H9 (cell line): ENCODE measurements at places on chromosomes 2 and 18.

GRCh38 chr2:180124273-180125139 is 117.4 kb upstream of the CWC22 start:
- peak; percentile 28 for DNase-seq

DNA sequence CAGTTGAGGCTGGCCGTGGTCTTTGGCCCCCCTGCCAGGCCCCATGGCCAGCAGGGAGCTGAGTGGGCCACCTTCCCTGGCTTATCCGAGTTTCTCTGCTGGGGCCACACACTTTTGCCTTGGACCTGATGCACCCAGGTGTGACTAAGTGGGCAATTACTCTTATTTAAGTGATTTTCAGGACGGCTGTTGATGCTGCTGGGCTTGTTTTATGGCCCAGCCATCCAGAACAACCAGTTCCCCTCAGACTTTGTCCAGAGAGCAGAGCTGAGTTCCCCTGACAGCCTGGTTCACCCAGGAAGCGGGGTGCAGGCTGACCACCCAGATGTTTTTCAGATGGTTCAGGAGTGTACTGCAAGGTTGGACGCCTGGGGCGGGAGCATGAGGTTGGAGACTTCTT is 68.8 kb downstream of the GLI2 start:
- no peak for DNase-seq

- peak; percentile 31 for DNase-seq
Measured at GRCh38 chr2:14513903-14514302, 118.6 kb upstream of the LRATD1 start.

- DNase-seq = no peak
Measured at GRCh38 chr18:74389171-74389927, 67.8 kb downstream of the DIPK1C start.

DNA sequence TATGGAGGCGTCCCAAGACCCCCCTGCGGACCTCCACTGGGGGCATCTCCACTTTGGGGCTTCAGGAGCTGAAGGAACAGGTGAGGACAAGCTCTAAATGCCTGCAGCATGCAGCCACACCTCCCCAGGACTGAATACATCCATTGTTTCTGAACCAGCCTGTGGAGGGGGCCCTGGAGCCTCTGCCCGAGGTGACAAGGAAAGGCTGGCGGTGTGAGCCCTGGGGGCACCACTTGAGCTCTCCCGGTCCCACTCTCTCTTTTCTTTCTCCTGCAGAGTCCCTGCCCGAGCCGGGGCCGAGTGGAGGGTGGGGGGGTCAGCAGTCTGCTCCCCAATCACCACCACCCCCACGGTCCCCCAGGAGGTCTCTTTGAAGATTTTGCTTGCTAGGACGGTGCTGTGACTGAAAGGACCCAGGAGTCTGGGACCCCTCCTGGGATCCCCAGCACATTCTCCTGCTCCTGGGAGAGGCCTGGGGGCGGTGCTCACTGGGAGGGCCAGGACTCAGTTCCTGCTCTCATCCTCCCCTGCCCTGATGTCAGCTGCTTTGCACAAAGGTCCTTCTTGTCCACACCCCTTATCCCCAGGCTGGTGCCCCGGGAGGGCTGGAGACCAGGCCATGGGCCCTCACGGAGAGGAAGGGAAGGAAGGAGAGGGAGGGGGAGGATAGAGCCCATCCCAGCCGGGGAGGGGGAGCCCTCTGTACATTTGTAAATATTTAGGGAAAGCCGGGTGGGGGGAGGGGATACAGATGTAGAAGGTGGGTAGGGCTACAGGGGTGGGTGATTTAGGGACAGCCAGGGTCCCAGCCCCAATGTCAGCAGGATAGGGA is 5.7 kb downstream of the CHPF start:
- DNase-seq = peak; percentile 73

DNA sequence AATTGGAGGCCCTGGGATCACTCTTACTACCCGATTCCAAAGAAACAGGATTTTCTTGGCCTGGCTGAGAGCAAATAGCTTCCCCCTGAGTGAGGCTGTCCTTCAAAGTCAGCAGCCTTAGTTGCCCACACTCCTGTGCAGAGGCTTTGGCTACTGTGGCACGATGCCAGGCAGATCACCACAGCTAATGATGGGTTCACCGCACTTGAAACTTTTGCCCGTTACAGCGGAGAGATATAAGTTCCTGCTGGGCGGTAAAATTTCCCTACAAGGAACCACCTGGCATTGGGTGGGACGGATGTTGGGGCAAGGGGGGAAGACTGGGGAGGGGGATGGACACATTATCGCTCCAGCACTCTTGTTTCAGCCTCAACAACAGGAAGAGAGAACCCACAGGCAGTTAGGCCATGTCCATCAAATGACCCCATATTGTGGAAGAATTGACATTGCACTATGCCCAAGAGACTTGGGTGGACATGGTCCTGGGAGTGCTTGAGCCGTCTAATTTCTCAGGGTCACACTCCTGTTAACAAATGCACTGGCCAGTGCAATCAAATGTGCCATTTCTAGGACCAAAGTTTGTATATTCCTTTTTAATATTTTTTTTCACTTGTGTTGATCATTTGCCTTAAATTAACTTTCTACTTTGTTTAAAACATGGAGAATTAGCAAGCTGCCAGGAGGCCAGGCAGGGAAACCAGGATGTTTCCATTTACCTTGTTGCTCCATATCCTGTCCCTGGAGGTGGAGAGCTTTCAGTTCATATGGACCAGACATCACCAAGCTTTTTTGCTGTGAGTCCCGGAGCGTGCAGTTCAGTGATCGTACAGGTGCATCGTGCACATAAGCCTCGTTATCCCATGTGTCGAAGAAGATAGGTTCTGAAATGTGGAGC is 4.4 kb downstream of the IL1B start:
- DNase-seq = no peak

GRCh38 chr2:164975891-164976290 is 20.6 kb upstream of the SLC38A11 start:
- DNase-seq = no peak

DNA sequence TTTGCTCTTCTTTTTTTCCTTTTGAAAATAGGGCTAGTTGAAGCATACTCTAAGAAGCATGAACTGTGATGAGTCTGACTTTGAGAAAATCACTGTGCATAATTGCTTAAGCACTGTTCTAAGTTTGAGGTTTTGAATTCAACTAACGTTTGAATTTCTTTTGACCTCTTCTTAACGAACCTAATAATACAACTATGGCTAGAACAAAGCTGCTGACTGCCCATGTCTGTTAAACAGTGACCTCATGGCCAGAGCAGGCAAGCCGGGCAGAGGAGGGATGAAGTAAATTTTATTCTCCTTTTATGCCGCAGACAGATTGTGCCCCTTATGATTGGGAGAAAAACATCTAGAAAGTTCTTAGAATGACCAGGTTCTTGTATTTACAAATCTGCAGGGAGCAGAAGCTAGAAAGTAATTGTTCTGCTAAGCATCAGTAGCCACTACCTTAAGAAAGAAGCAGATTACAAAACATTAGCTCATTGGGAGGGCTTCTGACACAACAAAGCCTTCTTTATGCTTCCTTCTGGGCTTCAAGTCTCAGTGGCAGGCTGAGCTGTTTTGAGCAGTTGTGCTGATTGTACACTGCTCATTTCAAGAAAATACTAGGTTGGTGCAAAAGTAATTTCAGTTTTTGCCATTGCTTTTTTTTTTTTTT is 97.8 kb upstream of the RASGRP3 start:
- no peak for DNase-seq

DNA sequence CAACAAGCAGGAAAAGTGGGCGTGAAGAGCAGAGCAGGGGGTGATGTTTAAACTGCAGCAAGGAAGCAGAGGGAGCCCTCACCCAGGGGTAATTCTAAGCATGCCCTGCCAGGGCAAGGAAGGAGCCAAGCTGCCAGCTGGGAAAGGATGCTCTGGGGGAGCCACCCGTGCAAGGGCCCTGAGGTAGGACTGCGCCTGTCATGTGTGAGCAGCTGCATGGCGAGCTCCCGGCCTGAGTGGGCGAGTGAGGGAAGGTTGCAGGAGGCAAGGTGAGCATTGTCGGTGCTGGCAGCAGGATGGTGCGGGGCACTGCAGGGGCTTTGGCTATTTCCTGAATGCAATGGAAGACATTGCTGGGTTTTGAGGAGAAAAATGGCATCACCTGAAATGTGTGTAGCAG is 107.2 kb downstream of the COPS8 start:
- DNase-seq = no peak

GRCh38 chr2:71564361-71564760 is 111.0 kb downstream of the DYSF start:
- DNase-seq = no peak
